ENCODE measurements at places on chromosomes 11 and 22.

DNA sequence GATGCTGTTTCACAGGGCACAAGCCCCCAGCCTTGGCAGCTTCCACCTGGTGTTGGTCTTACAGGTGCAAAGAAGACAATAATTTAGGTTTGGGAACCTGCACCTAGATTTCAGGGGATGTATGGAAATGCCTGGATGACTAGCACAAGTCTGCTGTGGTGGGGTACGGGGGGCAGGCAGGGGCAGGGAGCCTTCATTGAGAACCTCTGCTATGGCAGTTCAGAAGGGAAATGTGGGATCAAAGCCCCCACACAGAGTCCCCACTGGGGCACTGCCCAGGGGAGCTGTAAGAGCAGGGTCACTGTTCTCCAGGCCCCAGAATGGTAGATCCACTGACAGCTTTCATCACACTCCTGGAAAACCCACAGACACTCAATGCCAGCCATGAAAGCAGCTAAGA, 686.5 kb downstream of the FAM181B start:
- no peak for DNase-seq

DNA sequence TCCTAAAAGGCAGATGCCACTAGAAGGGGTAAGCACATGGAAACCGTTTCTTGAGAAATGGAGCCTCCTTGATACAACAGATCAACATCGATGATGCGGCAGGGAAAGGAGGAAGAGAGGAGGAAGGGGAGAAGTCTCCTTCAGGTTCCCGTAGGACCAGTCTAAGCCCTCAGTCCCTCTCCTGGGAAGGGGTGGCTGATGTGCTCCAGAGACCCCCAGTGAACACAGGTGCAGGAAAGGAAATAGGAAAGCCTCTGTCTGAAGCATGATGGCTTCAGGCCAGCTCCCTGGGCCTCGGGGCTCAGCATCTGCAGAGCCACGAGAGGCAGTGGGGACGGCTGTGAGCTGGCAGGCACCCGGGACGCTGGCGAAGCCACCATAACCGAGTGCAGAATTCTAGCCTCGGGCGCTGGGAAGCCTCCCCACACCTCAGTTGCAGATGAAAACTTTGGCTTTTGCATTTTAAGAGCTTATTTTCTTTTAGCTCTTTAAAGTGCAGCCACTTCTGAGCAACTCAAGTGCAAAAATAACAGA, 1.8 kb downstream of the SPATA19 start:
- DNase-seq, result no peak

- DNase-seq, result no peak
Measured at GRCh38 chr11:108872781-108873291, 208.0 kb downstream of the DDX10 start.

DNA sequence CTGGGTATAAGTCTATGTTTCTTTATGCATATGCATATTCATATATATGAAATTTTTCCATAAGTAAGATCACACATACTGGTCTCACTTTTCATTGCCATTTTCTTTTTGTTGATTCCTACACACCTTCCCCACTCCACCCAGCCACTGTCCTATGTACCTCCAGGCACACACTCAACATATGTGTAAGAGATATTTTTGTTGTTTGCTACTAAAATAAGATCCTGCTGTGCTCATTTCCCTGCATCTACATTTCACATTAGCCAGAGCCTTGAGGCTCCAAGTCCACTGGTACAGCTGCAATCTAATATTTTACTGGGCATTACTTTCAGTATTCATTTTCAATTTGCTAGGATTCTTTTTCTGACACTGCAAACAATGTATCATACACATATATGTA, 8.1 kb upstream of the KRTAP5-10 start:
- DNase-seq, result no peak

DNA sequence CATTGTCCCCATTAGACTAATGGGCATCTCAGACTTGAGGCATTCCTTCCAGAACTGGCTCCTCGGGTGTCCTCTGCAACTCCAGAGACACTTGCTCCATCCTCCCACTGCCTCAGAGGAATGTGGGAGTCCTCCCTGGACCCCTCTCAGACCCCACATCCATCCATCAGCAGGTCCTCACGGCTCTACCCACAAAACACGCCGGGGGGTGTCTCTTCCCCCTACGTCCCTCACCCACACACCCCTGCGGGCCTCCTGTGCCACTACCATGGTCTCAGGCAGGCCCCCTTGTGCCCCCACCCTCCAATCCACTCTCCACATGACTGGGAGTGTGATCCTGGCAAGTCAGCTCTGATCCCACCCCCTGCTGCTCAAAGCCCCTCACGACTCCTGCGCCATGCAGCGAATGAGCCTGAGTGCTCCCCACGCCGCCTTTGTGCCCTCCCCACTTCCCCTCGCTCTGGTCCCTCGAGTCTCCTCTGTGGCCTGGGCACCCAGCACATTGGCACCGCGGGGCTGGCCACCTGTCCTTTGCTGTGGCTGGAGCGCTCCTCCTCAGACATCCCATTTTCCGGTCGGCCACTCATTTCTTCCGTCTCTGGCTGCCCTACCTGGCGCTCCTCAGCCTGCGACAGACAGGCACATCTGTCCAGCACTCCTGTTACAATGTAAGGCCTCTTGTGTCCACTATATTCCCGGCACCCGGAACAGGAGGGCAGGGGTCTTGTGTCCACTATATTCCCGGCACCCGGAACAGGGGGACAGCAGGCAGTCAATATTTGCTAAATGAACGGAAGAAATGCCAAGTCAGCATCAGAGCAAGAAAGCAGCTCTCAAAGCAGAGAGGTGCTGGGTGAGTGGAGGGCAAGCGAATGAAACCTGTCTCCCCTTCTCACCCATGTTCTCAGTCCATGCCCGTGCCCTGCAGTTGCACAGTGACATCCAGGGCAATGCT, 14.2 kb upstream of the MOB2 start:
- no peak for DNase-seq

DNA sequence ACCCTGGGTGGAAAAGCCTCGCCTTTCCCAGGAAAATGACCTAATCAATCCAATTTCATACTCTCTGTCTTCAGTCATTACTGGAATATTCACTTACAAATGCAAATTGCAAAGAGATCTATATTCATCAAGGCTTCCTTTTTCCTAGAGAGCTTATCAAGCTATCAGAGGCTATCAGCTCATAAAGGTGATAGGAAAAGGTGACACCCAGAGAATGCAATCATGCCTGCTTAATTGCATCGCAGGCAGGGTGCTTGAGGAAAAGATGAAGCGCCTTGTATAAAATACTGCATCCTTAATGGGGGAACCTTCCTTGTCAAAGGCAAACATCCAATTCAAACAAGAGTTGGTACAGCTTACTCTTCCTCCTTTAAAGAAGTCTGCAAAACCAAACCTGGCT, 59.7 kb downstream of the SHANK2 start:
- DNase-seq, result no peak

DNA sequence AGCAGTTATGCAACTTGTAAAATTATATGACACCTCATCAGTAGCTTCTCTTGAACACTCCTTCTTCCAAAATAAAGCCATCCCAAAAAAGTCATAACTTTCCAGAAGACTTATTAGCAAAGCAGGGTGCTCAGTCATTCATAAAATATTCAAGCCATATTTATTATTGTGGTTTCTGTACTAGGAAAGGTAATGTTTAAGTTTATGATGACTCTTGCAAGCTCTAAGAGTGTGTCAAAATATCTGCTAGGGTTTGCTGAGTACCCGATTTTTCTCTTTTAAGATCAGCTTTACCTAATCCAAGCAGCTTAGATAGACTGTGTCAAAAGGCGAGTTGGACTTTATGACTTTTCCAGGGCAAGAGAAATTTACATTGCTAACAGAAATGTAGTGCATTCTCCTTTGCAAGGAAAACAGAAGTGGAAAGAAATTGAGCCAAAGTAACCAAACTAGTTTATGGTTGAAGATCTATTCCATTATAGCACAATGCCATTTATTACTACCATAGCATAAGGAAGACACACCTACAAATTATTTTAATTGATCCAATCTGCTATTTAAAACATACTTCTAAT, 98.0 kb upstream of the SOX6 start:
- DNase-seq, result no peak

DNA sequence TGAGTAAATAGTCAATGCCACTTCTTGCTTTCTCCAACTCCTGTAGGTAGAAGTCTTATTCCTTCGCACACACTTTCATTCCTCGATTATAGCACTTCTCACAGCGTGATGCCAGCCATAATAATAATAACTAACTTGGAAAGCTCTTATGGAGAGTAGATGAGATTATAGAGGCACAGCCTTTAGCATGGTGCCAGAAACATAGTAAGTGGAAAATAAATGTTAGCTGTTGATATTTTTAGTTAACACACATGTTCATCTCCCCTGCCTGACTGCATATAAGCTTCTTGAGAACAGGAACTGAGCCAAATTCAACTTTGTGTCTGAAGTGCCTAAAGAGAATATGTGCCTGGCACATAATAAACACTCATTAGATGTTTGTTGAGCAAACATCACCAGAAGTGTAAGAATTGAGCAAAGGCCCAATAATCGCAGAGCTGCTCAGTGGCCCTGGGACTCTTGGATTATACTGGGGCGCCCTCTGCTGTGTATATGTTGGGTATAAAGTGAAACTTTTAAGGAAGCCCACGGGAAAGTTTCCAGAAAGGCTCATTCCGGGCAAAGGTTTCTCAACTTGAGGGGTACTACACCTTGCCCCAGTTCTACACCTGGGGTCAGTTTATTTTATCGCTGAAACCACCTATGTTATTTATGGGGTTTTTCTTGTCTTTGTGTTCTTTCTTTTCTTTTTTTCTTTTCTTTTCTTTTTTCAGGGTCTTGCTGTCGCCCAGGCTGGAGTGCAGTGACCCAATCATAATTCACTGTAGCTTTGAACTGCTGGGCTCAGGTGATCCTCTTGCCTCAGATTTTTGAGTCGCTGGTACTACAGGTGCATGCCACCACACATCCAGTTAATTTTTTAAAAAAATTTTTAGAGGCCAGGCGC, 22.3 kb downstream of the SLN start:
- peak; percentile 80 for DNase-seq
